ENCODE measurements at places on chromosomes 7 and 10.

DNA sequence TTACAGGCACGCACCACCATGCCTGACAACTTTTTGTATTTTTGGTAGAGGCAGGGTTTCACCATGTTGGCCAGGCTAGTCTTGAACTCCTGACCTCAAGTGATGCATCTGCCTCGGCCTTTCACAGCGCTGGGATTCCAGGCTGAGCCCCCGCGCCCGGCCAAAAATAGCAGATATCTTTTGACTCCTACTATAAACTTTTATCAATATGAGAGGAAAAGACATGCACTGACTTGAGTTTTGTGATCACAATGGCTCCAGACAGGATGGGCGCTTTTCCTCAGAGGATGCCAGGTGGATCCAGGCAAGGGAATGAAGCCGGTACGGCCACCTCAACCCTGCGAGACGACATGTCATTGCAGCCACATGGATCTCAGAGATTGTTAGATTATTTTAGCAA, 123.9 kb downstream of the DNAJB6 start:
- DNase-seq: no peak

DNA sequence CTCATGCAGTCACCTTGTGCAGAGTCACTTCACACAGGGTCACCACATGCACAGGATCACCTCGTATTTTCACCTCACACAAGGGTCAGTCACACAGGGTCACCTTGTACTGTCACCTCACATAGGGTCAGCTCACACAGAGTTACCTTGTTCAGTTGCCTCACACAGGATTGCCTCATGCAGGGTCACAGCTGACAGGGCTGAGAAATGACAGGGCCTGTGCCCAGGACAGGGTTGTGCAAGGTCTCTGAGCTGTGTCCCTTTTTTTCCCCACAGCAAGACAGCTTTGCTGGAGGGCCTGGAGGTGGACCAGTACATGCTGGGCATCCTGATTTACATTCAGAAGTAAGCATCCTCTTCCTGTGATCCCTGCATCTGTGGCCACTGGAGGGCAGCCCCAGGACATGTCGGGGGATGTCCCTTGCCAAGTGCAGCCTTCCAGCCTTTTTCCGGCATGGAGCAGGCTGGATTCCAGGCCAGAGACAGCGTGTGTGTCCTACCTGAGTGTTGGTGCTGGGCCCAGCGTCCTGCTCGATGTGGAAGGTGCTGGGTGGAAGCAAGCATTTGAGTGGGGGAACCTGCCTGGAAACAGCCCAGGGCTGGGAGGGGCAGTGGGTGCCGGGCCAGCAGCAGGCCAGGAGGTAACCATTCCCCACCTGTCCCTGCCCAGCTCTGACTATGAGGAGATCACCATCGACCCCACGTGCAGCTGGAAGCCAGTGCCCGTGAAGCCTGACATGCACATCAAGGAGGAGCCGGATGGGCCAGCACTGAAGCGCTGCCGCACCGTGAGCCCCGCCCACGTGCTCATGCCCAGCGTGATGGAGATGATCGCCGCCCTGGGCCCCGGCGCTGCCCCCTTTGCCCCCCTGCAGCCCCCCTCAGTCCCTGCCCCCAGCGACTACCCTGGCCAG, 16.3 kb downstream of the ZMIZ2 start:
- no peak for DNase-seq

- DNase-seq: no peak
These were observed 7.8 kb downstream of the CD36 start for GRCh38 chr7:80646083-80646865.

DNA sequence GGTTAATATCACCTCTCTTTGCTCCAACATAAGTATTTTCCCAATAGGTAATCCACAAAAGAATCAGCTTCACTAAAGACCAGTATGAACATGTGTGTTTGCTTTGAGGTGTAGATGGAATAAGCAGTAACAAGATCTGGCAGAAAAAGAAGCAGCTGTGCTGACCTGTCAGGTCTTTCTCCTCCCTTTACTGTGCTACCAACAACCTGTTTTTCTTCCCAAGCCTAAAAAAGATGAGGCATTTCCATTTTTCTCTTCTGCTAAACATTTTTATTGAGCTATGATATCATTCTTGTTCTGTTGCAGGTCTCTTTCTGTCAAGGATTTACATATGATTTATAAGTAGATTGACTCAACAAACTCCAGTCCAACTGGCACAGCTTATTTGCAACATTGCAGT, 315.2 kb upstream of the GLI3 start:
- no peak for DNase-seq

GRCh38 chr7:131773413-131773812, 217.0 kb upstream of the PODXL start:
- DNase-seq: no peak

- DNase-seq: no peak
These were observed 30.6 kb upstream of the PFKFB3 start for GRCh38 chr10:6171881-6172695.

DNA sequence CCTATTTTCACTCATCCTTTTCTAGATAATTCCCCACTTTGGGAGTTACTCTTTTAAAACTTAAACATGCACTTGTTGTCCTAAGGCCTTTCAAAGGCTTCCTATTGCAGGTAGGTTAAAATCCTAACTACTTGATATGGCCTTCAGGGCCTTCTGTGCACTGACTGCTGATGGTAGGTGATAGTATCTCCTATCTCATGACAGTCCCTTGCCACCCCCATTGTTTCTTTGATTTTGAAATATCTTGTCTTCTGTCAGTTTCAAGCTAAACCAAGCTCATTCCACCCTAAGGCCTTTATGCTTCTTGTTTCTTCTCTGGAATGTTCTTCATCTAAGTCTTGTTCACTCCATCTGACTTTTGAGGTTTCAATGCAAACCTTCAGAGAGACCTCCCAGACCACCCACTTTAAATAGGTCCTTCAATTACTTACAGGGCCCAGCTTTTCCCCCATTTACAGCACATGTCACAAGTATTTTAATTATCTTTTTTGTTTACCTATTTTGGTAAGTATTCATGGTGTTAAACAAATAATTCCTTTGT, 2.4 kb upstream of the MTPN start:
- DNase-seq: no peak

GRCh38 chr7:2082139-2082998, 150.4 kb downstream of the MAD1L1 start:
- no peak for DNase-seq

DNA sequence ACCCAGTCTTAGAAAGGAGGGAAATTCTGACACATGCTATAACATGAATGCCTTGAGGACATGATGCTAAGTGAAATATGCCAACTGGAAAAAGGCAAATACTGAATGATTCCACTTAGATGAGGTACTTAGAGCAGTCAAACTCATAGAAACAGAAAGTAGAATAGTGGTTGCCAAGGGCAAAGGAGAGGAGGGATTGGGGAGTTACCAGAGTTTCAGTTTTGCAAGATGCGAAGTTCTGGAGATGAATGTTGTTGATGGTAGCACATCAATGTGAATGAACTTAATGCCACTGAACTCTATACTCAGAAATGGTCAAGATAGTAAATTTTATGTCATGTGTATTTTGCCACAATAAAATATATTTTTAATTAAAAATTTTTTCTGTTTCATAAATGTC, 38.9 kb downstream of the DRGX start:
- DNase-seq: no peak

GRCh38 chr10:132536241-132536876, 1.2 kb upstream of the INPP5A start:
- no peak for DNase-seq

DNA sequence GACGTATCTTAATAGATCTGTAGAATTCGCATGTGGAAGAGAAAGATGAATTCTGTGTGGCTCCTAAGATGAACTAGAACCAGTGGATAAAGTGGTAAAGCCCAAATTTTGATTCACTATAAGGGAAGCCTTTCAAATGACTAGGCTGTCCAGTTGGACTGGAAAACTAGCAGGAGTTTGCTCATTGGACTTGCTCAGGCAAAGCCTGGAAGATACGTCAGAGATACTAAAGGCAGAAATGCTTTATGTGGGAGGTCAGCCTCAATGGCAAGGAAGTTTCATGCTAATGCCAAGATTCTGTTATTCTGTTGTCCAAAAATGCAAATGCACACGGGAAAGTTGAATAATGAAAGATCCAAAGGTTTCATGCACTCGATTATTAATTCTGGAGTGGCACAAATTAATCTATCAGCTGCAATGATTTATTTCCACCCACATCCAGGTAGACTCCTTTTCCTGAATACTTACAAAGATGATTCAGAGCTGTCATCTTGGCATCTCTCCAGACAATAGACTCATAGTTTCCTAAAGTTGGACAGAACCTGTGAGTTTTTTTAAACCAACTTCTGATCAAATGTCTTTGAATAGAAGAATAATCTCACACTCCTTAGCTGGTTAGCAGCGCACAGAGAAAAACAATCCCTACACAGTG, 20.5 kb upstream of the PPP1R3C start:
- DNase-seq: no peak

GRCh38 chr10:109740436-109740835, 182.9 kb downstream of the XPNPEP1 start:
- no peak for DNase-seq

Measured in SK-MEL-5 (cell line).